ENCODE measurements at places on chromosomes 2 and 18.
A peak's percentile ranks its signal among the peaks of the same experiment; 100 is the strongest.

GRCh38 chr18:36993068-36993467 is 164.1 kb downstream of the KIAA1328 start:
- no peak for DNase-seq

GRCh38 chr2:120596990-120597594 is 138.6 kb upstream of the GLI2 start:
- DNase-seq: no peak

- no peak for DNase-seq
Observed at GRCh38 chr2:202400941-202401340, 24.8 kb downstream of the BMPR2 start.

GRCh38 chr2:212892193-212892592 is 259.2 kb downstream of the IKZF2 start:
- DNase-seq: no peak

DNA sequence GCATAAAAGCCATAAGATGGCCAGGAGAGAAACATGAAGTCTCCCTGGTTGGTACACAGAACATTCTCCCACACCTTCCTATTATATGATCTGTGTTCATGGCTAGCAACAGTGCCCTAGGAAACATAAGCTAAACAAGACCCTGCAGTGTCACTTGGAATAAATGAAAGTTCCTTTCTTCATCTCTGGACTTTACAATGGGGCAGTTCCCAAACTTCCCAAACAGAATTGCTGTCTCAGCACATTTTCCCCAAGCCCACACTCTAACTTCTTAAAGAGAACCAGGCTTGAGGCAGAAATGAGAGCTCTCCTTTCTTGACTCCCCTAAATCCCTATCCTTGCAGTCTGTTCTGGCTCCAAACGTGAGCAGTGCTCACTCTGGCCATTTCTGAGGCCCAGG is 173.2 kb upstream of the CREB1 start:
- no peak for DNase-seq

- DNase-seq: no peak
Observed at GRCh38 chr2:240244543-240244942, 104.1 kb upstream of the OTOS start.

- no peak for DNase-seq
Observed at GRCh38 chr2:182049372-182050148, 63.9 kb downstream of the PPP1R1C start.

DNA sequence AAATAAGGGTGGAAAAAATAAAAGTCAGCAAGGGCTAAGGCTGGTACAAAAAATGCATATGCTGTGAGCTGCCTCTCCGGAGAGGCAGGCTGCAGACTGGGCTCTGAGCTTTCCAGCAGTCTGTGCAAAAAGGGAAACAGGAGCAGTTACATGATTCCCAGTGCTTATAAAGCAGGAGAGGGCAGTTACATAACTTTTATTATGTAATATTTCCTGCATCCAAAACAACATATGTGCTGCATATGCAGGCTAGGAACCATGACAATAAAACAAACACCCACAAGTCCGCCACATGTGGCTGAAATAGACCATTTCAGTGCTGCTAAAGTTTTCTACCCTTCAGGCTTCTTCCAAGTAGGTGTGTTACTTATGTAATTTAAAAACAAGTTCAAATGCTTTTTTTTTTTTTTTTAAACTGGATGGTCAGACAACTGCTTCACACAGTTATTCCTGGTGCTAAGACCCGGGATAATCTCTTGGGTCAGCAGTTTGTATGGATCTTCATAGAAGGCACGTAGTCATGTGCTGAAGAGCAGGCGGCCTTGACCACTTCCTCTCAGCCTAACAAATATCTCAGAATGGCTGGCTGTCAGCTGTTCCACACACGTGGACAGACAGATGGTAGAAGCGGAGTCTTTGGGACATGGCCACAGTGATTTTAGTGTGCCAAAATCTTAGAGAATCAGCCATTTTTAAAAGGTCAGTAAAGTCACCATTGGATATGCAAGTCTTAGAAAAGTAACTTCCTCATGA is 43.5 kb downstream of the ARMC9 start:
- no peak for DNase-seq

DNA sequence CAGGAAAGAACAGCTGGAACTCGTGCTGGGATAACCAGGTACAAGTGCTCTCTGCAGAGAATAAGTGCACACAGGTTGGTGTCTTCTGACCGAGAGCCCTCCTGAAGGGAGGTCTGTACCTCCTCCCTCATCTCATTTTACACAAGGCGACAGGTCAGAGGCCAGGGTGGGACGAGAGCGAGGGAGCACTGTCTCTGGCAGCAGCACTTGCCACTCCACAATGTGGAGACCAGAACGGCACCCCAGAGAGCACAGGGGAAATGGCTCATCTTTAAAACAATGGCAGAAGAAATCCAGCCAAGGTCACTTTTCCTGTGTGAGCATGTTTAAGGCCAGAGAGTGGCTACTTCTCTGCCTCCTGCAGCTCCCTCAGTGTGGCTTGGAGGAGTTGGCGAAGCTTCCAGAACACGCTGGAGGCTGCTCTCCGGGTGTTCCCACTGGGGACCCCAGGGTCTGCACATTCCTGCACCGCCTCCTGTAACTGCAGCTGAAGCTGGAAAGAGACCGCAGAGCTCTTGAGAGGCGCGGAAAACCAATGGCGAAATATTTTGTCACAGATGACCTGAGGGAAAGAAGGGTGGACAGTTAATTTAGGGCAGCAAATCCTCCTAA is 20.8 kb downstream of the DIPK1C start:
- no peak for DNase-seq

- DNase-seq: no peak
Observed at GRCh38 chr2:230650585-230651137, 62.0 kb upstream of the CAB39 start.

GRCh38 chr2:18626256-18626668 is 36.9 kb upstream of the NT5C1B start:
- DNase-seq: no peak

DNA sequence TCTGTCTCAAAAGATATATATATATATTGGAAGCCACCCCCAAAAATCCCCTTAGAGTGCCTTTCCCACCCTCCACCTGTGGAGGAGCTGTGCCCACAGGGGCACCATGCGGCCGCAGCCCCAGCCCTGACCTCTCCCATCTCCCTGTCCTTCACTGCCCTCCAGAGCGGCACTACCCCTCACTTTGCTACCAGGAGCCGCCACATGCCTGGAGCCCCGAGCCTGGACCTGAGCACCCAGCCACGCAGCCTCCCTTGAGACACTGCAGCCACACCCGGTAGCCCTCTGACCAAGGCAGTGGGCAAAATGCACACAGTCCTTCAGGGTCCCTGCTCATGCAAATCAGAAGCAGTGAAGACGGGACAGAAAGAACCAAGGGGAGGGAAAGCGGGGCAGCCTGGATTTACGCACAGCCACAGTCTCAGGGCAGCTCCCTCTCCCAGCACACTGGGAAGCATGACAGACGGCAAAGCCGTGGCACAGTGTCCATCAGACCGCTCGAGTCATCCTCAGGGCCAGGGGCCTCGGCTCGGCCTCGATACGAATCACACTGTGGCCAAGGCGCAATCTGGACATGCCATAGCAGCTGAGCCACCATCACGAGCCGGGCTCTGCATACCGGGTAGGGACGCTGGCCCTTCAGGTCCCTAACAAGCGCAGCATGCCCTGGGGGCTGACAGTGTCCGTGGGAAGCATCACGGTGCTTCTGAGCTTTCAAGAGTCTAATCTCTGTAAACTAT is 10.1 kb downstream of the HDAC4 start:
- no peak for DNase-seq

DNA sequence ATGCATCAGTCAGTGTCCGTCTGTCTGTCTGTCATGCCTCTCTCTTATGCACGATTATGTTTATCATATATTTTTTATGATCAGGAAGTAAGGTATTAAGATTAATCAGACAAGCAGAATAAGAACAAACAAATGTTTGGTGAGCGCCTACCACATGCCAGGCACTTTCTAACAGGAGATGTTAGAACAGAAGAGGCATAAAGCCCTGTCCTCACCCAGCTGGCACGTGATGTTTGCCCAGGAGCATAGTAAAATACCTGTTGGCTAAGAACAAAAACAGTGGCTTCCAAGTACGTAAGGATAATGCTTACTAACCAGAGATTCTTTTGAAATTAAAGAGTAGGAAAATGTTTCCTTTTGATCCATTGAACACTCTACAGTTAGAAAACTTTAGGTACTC is 380.2 kb upstream of the RAB12 start:
- no peak for DNase-seq

- DNase-seq: peak; percentile 29
Observed at GRCh38 chr2:88350331-88351248, 101.9 kb downstream of the FOXI3 start.

DNA sequence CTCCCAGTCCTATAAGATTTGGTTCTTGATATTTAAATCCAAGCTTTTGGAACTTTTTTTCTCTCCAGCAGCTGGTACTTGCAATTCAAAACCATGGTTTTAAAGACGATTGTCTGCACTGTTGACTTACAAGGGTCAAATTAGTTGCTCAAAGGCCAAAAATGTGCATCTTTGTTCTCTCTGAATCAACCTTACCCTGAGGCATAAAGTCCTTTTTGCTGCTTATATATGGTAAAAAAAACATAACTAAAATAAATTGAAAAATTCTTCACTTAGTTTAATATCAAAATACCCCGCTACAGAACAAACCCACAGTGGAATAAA is 592.7 kb downstream of the XIRP2 start:
- no peak for DNase-seq

DNA sequence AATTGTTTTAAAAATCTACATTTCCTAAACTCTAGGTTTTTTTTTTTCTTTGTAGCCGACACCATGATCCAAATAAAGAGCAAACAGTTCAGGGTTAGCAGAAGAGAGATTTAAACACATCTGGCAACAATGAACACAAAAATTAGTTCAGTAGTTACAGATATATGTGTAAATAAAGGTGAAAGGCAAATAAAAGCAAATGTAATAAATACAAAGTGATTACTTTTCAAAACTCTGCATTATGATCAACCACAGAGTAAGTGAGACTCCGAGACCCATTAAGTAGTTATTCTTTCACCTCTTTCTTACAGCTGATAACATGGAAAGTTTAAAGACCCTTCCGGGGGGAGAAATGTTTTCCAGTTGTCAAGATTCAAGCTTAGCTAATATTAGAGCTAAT is 716 bp downstream of the CALCRL start:
- no peak for DNase-seq

GRCh38 chr2:10238991-10239485 is 63.7 kb upstream of the HPCAL1 start:
- no peak for DNase-seq

DNA sequence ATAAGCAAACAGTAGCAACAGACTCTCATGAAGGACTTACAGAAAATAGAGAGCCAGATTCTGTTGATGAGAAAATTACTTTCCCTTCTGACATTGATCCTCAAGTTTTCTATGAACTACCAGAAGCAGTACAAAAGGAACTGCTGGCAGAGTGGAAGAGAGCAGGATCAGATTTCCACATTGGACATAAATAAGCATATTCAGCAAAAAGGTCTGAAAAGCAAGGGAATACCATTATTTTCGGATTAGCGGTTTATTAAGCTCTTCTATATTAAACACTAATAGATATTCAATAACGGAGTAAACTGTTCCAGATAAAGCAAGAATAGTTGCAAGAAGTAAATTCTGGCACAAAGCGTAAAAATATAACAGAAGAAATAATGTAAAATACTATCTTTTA is 25.0 kb downstream of the POLI start:
- no peak for DNase-seq

- DNase-seq: no peak
Observed at GRCh38 chr2:176109192-176109901, 2.3 kb downstream of the HOXD11 start.

DNA sequence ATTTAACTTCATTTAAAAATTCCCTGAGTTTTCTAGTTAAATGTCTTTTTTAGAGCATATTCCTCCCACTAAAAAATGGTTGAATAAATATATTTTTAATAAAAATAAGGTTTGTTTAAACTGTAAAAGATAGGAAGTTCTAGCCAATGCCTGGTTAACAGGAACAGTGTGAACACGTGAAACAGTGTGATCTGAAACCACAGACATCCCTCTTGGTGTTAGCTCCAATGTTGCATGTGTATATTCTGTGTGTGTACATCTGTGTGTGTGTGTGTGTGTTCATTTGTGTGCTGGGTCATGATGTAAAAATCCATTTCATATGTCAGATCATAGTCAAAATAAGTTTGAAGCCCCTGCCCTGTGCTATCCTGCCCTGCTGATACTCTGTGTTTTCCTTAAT is 6.1 kb upstream of the SOX11 start:
- no peak for DNase-seq

DNA sequence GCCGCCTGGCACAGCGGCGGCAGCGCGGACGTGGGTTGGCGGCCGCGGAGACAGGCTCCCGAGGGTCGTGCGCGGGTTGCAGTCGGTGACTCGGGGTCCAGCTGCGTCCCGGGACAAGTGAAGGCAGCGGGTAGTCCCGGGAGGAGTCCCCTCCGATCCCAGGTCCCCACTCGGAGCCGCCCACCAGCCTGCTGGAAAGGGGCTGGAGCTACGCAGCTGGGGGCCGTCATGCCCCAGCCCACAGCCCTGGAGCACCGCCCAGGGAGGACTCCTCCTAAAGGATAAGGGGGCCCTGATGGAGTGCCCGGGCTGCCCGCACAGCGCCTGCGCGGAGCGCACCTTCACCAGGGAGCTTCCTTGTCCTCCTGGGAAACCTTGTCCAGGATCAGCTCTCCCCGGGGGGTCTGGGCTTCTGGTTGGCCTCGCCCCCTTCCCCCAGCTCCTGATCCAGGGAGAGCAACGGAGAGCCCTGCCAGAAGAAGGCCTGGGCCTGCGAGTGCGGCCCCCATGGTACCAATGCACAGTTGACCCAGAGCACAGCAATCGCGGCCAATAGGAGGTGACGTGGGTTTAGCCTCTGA is 25.9 kb upstream of the ALPP start:
- DNase-seq: no peak

GRCh38 chr18:28136071-28136470 is 40.9 kb downstream of the CDH2 start:
- DNase-seq: no peak

DNA sequence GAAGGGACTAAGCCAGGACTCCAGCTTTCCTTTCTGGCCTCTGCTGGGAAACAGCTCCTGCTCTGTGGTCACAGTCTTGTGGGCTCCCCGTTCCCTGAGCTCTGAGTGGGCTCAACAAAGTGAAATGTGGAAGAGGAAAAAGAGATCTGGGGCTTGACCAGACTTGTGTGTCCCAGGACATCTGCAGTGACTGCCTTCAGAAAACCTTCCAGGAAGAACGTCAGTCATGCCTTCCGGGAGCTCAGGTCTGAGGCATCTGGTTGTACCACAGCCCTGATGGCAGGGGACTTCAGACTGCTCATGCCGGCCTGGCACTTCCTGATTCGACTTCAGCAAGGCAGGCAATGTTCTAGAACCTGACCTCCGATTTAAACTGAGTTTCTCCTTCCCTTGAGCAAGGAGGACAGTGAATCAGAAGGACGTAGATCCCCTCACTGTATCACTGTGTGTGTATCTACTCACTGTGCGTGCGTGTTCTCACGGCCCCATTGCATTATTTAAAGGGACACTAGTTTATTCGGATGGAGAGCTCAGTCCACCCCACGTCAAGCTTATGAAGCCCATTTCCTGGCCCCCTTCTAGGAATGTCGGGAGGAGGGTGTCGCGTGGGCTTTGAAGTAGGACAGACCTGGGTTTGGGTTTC is 548 bp upstream of the FBLN7 start:
- DNase-seq: no peak

Data from activated CD4-positive, alpha-beta T cell treated with anti-CD3 and anti-CD28 coated beads for 24 hours (primary cell).